Stimulated activated CD4-positive, alpha-beta T cell treated with anti-CD3 and anti-CD28 coated beads, TNF-alpha, amount 100 ng/mL, for 4 hours (primary cell): ENCODE measurements at places on chromosomes 6 and 20.
A peak's percentile ranks its signal among the peaks of the same experiment; 100 is the strongest.

DNA sequence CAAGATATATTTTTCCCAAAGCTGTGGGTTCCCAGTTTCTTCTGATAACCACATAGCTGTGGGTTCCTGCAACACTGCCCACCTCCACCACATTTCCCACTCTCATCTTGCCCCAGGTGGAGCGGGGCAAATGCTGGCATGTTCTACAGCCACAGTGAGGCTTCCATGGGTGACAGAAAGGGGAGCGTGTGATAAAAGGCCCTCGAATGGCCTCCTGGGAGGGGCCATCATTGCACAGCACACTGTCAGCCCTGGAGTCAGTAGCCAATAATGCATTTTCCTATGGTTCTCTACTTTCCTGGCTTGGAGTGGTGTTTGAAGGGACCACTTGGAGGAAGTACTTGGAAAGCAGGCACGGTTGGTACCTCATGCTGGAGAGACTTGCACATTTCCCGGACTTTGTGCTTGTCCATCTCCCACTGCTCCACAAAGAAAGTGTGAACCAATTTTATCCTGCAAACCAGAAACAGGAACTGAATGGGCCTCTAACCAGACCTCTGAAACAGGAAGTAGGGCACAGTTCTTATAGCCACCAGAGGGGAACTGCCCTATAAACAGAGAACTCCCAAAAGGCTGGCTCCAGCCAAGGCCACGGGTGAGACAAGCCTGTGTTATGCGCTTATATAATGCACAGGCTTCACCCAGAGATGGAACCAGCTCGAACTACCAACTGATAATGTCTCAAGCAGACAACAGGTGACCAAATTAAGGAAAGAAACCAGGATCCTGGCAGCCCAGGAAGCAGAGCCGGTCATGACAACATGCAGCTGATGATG, 8.6 kb downstream of the MAP3K5 start:
- no peak for DNase-seq

DNA sequence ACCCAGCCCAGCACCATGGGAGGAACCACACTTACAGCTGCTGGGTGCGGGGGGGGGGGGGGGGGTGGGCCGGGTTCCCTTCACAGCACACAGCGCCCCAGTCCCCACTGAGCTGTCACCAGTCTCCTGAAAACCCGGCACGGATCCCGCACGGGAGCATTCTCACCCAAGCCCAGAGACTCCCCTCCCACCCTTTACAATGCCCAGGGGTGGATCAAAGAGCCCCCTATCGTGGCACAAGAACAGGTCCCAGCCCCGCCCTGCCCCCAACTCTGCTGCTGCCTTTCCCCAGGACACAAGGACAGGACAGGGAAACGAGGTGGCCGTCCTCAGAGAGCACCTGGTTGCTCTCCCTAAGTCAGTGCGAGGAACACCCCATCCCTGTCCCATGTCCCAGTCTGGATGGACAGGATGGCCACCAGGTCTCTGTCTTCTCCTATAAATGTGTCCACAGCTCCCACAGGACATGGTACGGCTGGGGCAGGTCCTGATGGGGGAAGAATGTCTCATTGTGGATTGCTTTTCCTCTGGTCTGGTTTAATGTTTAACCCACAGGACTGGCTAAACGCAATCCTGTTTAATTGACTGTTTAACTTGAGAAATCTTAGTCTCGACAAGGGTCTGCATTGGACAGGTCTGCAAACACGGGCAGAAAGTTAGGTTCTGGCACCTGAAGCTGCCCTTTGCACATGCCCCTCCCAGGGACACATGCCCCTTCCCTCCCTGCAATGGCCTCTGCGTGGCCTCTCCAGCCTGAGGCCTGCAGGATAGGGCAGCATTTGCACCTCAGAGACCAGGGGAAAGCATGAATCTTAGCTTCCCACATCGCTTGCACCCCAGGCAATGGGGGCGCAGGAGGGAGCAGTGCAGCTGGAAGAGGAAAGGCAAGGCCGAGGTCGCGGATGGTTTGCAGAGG, 45.3 kb downstream of the DACT2 start:
- no peak for DNase-seq

DNA sequence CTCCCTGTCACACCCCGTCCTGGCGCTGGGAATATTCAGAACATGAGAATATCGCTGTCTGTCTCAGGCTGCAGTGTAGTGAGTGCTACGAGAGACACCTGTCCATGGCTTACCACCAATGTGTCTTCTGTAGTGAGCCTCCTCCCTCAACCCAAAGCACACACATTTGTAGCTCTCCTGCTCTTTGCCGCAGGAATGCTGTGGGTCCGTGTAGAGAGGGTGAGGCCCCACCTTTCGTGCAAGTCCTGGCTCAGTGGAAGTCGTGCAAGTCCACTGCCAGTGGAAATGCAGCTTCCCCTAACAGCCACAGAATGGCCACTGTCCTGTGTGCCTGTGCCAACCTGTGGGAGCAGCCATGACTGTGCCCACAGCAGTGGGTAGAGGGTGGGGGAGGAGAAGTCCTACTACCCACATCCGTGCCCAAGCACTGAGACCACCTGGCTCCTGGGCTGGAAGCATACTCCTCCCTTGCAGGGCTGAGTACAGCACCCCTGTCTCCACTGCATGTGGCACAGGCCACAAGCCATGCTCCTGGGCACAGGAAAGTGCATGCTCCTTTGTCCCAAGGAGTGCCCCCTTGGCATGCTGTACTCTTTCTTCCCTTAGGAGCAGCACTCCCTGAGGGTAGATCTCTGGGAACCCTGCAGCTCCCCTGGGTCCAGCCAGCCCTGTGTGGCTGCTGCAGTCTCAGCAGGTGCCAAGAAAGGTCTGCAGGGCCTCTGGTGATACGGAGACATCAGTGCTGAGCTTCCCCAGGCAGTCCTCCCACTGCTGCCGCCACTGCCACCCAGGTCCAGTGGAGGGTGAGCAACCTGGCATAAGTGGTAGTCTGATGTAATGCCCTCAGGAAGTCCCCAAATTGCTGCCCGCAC, 28.0 kb downstream of the IGF2R start:
- DNase-seq: no peak

DNA sequence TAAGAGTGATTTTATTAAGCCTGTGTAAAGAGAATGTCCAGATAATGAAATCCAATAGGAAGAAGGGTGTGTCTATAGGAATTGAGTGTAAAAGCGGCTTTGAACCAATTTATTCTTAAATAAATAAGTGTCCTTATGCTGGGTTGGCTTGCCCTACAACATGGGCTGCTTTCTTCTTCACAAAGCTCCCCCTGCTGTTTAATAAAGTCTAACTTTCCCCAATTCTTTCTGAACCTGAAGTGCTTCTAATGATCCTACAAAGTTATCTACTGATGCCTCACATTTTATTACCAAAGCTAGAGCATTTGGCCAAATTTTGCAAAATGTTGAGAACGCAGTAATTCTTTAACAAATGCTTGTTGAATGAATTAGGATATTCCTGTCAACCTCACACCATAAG, 36.3 kb upstream of the SIRT5 start:
- DNase-seq: no peak

DNA sequence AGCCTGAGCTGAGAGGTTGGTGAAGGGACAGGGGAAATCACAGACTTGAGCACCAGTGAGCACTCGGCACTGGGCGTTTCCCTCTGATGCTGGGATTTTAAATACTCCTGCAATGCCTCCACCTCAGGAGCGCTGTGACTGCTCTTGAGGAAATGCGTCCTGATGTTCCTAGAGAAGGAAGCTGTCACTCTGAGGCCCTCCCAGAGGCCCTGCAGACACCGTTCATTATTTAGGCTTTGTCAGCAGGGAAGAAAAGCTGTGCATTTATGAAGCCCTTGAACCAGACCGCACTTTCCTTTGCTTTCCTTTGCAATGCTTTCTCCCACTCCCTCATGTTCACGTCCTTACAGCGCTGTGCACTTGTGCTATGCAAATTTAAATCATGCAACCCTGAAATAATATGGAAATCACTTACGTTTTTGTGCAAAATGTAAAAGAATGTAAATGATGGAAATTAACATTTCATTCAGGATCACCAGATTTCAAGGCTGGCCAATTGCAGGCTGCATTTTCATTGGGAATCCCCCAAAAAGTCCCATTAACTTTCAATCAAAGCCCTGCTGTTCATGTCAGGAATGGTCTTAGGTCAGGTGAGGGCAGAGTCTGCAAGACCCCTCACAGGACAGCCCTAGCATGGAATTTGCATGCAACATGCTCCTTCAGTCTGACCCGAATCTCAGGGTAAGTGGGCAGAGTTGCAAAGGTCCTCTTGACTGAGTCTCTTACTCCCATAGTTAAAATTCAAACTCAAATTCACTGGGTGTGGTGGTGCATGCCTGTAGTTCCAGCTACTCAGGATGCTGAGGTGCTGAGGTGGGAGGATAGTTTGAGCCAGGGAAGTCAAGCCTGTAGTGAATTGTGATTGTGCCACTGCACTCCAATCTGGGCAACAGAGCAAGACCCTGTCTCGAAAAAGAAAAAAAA, 45.8 kb upstream of the SYNDIG1 start:
- no peak for DNase-seq

DNA sequence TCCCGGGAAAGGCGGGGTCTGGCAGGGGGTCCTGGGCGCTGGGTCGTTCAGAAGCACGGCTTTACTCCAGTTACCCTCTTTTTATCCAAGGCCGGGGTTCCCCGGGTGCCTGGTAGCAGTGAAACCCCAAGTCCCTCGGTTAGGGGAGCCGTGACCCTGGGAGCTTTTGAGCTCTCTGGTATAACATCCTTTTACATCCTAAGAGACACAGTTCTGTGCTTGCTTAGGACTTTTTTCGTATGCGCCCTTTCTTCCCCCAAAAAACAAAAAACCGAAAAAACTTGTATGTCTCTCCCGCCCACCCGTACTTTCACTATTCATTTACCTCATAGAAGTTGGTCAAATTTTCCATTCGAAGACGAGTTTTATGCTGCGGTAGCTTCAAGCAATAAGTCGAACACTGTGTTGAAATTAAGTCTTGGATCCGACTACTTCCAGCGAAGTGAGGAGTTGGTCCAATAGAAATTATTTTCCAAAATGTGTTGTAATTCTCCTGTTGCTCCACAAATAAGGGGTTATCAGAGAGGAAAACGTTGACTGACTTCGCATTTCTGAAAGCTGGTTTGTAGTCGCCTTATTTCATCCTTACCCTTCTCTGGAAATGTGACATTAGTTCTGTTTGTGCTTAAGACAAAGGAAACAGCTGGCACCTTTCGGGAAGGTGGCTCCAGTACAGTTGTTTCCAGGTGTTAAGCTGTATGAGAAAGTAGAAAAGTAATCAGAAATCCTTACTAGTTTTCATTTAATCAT, 816 bp upstream of the MAN1A1 start:
- DNase-seq: peak; percentile 43

- no peak for DNase-seq
Observed at GRCh38 chr6:87483929-87484328, 11.2 kb downstream of the SLC35A1 start.

GRCh38 chr6:56902641-56903464, 52.1 kb upstream of the BEND6 start:
- DNase-seq: no peak
